ENCODE measurements at places on chromosomes 5 and 9.

- DNase-seq = no peak
These were observed 272.1 kb downstream of the RASEF start for GRCh38 chr9:82790875-82791274.

- DNase-seq = no peak
These were observed 24.5 kb upstream of the LTC4S start for GRCh38 chr5:179769271-179769670.

- no peak for DNase-seq
These were observed 74.6 kb upstream of the ORM1 start for GRCh38 chr9:114248299-114248707.

GRCh38 chr9:95363051-95363841, 45.7 kb upstream of the FANCC start:
- DNase-seq = no peak
